Kidney tubule cell (primary cell): ENCODE measurements at places on chromosomes 7 and 10.

DNA sequence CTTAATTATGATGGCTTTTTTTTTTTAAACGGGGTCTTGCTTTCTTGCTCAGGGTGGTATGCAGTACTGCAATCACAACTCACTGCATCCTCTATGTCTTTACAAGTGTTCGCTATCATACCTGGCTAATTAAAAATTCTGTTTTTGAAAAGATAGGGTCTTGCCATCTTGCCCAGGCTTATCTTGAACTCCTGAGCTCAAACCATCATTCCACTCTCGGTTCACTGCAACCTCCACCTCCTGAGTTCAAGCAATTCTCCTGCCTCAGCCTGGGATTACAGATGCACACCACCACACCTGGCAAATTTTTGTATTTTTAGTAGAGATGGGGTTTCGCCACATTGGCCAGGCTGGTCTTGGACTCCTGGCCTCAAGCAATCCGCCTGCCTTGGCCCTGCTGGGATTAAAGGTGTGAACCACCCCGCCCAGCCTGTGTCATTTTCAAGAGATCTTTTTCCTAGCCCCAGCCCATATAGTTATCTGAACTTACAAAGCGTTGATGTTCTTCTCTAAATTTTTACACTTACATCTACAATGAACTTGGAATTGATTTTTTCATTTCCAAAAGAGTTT is 6.0 kb downstream of the HNRNPF start:
- DNase-seq: no peak

- DNase-seq: peak; percentile 62
Observed at GRCh38 chr10:33653584-33654367, 319.3 kb upstream of the NRP1 start.

- peak; percentile 9 for DNase-seq
Observed at GRCh38 chr7:80783186-80783677, 135.6 kb downstream of the SEMA3C start.

GRCh38 chr7:94008537-94008936 is 4.4 kb upstream of the BET1 start:
- DNase-seq: peak; percentile 99

DNA sequence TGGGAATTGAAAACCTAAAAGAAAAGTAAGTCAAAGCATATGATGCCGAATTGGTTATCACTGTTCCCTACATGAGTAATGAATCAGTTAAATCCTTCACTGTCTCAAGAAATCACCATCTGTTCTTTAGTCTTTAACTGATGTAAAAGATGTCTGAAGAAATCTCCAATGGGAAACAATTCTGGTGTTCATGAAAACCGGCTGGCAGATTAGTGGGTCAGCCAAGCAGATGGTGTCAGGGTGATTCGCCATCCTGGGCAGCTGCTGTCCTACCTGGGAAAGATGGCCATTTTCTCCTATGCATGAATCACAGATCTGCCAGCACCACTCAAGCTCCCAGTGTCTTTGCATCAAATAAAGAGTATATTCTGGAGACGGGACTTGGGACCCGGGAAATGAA is 925.2 kb upstream of the GHITM start:
- no peak for DNase-seq
